ELR (cell line): ENCODE measurements at places on chromosomes 7 and 10.

GRCh38 chr10:108862676-108863350 is 1060.5 kb downstream of the XPNPEP1 start:
- DNase-seq, result peak; percentile 88

DNA sequence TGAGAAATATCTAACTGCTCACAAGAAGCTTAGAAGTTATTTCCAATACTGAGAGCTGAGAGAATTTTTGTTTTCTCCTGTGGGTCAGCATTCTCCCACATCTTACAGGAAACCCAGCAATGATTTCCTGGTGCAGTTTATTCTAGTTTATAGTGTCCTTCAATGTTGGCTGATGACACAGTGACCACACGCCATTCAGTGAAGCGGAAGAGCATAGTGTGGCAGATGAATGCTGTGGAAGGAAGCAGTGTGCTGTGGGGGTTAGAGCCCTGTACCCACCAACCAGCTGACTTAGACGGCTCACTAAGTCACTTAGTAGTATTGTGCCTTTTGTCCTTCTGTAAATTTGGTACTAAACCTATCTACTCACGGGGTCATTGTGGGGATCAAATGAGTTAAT is 1.4 kb upstream of the TMEM26 start:
- DNase-seq, result no peak

- no peak for DNase-seq
Observed at GRCh38 chr7:127901895-127902703, 129.1 kb downstream of the LRRC4 start.

- peak; percentile 46 for DNase-seq
Observed at GRCh38 chr10:17290226-17290625, 62.2 kb downstream of the VIM start.

DNA sequence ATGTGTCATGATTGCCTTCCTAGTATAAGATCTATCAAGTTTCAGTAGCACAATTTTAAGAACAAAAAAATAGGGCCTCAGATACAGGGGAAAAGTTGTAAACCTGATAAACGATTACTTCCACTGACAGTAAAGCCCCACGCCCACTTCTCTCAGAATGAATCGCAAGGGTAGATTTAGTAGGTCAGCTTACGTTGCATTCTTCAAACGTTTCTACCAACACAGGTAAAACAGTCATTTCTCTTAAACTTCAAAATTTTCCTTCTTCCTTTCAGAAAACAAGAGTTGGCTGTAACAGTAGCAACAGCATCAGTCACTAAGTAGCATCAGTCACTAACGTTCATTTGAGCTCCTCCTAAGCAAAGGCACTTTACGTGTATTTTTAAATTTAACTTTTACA is 221.5 kb downstream of the ADAM12 start:
- no peak for DNase-seq

DNA sequence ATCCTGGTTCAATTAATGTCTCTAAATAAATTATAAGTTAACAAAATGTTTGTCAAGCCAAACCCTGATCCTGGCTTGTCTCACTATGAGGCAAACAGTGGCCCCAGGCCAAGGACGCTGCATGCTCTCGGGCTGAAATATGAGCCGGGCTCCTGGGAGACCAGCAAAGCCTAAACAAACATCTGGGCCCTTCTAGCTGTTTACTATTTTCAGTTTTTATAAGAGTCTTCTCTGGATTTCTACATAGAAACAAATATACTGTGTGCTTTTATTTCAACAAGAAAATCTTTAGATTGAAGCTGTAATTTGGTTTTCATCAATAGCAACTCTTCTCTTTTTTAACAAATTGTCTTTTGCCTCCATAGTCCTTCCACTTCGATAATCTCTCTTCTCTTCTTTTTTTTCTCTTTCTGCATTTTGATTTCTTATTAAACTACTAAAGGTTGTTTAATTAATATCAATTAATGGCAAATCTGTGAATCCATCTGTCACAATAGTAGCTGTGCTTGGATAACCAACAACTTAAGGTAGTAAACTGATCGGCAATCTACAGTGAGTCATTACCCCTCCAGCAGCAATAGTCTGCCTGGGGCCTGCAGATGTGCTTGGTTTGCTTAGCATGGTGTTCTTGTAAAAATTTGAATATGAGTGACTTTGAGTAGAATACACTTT is 83.3 kb upstream of the DNAJC1 start:
- DNase-seq, result peak; percentile 50

DNA sequence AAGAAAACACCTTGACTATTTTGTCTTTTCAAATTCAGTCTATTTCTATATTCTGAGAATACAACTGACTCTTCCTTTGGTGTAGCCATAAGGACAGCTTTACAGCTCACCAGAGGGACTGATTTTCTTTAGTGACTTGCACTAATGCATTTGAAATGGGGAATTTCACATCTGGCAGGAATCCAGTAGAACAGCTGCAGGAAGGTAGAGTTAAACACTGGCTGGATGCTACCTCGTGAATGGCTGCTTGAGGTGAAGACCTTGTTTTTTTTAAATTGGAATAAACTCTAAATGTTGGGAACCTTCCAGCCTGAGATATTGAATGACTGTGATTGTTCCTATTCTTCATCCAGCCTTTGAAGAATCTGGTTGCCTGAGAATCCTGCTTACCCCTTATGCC is 139.5 kb upstream of the STK17A start:
- no peak for DNase-seq

GRCh38 chr10:96752375-96752774 is 32.1 kb upstream of the PIK3AP1 start:
- peak; percentile 20 for DNase-seq

- no peak for DNase-seq
Observed at GRCh38 chr10:132336919-132337407, 5.0 kb downstream of the LRRC27 start.

- peak; percentile 30 for DNase-seq
Observed at GRCh38 chr10:109647627-109648026, 275.7 kb downstream of the XPNPEP1 start.

GRCh38 chr7:105677817-105678573 is 96.7 kb upstream of the EFCAB10 start:
- DNase-seq, result no peak

- peak; percentile 15 for DNase-seq
Observed at GRCh38 chr7:133315332-133316040, 62.6 kb downstream of the EXOC4 start.

DNA sequence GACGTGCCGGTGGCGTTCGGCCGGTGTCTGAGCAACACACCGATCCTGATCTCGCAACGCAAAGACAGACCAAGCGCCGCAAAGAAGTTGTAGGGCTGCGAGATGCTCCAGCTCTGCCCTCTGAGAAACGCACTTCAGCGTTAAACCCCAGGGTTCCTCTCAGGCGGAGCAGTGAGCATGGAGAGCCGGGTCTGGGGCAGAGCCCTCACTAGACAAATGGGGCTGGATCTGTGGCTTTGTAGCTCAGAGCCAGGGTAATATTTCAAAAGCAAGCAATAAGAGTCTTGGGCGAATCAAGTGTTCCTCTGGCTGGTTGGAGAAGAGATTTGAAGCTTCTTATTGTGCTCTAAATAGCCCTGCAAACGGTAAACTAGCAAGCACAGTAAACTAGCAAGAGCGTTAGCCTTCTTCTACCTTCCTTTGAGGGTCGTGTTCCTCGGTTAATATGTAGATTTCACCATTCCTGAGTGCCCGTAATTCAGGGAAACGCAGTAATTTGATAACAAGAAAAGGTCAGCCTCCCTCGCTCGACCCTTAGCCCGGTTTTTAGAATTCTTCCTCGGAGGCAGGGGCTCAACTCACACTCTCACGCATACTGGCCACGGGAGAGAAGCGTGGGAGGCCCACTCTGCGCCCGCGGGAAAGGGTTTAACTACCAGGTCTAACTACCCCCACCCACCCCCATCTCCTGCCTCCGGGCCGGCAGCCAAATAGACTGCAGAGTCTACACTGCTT is 6.7 kb downstream of the SKAP2 start:
- peak; percentile 3 for DNase-seq

- no peak for DNase-seq
Observed at GRCh38 chr7:30178748-30179436, 44.1 kb downstream of the MTURN start.

- no peak for DNase-seq
Observed at GRCh38 chr7:5437987-5438386, 14.4 kb upstream of the TNRC18 start.

- DNase-seq, result no peak
Observed at GRCh38 chr7:7522421-7522820, 13.3 kb downstream of the COL28A1 start.

- DNase-seq, result no peak
Observed at GRCh38 chr10:55966101-55966500, 395.0 kb downstream of the ZWINT start.

DNA sequence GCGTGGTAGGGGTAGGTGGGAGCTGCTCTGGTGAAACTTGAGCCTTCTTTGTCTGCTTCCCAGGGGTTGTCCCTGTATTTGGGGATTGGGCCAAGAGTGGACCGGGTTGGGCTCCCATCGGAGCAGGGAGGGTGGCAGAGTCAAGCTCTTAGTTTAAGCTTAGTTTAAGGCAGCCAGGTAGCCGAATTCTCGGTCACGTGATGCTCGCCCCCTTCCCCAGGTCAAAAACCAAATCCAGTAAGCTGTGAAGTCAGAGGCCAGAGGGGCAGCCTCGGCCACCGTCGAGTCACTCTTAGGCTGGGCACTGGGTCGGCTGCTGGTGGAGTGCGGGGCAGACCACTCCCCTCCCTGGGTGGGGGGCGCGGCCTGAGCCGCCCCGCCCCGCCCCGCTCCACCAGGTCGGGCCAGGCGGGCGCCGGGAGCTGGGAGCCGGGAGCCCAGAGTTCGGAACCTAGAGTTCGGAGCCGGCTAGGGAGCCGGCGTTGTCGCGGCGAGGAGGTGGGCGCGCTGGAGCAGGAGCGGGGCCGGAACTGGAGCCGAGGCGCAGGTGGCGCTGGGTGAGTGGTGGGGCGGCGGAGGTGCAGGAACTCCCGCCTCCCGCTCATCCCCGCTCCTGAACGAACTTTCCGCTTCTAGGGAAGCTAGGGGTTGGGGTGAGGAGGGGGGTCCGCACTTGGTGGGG is 2.8 kb upstream of the LZTS2 start:
- peak; percentile 42 for DNase-seq

- DNase-seq, result no peak
Observed at GRCh38 chr10:11169976-11170375, 152.3 kb downstream of the CELF2 start.

DNA sequence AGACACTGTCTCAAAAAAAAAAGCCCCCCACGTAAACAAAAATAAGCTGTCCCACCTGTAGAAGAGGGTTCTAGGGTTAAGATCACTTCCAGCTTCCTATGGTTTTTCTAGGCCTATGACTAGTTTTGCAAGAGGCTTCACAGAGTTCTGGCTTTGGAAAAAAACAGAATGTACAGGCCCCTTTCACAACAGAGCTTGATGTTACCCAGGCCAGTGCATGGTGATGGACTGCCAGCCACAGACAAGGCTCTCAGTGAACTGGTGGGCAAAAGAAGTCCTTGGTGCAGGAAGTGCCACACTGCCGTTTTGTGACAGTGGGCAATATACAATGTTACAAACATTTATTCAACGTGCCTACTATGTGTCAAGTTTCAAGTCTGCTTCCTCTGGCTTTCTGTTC is 18.3 kb upstream of the EFCAB10 start:
- DNase-seq, result no peak

DNA sequence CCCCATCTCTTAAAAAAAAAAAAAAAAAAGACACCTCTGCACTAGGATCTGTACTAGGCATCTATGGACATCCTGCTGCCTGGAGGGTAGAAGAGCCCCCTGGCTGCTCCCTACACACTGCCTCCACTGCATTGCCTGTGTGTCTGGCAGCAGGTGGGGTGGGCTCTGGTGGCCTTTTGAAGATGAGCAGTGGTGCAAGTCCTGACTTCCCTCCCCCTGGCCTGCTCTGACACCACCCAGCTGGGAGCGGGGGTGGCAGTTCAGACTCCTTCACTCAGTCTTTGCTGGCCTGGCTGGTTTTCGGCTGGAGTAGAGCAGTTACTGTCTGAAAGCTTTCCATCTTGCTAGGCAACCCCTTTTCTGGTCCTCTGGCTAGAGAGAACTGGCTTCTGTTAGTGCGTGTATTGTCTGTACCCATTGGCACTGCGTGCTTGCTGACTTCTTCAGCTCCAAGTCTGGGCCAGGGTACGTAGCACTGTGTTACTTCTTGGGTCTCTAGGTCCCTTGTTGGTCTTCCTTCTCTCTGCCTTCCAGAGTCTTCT is 17.6 kb downstream of the C10orf62 start:
- DNase-seq, result no peak

DNA sequence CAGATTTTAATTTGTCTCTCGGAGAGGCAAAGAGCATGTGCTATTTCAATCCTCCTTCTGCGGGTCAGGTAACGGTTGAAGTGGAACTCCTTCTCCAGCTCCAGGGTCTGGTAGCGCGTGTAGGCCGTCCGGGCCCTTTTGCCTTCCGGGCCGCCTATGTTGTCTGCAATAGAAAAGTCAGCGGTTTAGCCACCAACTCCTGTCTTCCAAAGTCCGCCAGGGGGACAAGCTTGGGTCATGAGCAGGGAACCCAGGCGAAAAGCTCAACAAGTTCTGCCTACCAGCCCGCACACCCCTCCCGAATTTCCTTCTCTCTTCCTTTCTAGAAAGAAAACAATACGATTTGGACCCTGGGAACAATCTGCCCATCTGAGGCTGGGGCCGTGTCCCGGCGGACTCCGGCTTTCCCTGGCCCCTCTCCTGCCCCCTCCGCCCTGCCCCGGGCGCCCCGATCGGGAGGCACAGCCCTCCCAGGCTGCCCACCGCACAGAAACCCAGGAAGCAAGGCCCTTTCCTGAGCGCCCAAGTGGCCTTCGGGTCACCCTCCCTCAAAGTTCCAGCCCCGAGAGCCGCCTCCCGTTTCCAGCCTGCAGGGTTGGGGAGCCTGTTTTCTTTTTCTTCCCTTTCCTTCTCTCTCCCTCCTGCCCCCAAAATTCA is 1.4 kb downstream of the HOXA5 start:
- no peak for DNase-seq

GRCh38 chr10:127523476-127523875 is 25.6 kb upstream of the NPS start:
- DNase-seq, result no peak

GRCh38 chr10:128422999-128423398 is 296.8 kb upstream of the MKI67 start:
- no peak for DNase-seq

- DNase-seq, result peak; percentile 87
Observed at GRCh38 chr7:100604028-100604975, 2.1 kb downstream of the PCOLCE start.

DNA sequence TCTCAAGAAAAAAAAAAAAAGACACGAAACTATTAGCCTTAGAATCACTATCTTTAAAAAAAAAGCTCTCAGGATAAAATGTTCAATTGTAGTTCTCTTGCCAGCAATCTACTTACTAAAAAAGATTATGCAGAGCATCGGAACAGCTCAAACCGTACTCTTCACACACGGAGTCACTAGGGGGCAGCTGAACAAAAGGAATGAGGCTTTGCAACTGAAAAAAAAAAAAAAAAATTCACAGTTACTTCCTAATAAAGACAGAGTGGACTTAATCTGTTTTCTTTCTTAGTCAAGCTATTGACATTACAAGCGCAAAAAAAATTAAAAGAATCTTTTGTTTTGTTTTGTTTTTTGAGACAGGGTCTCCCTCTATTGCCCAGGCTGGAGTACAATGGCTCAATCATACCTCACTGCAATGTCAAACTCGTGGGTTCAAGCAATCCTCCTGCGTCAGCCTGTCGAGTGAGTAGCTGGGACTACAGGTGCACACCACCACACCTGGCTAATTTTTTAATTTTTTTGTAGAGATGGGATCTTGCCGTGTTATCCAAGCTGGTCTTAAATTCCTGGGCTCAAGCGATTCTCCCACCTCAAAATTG is 11.5 kb downstream of the PMS2 start:
- peak; percentile 80 for DNase-seq

- peak; percentile 58 for DNase-seq
Observed at GRCh38 chr7:4103352-4104091, 578.6 kb upstream of the FOXK1 start.
